ENCODE measurements at places on chromosomes 11 and 22. TPM values are rescaled to one million over a fixed set of nuclear protein-coding genes. Genes with fewer than 3 reads are reported as not detected.

RIC8A gene
- total RNA-seq: 124 TPM

SGSM1 gene
- 0.17 TPM for total RNA-seq

CALCB gene
- 0.07 TPM for total RNA-seq

APOBEC3B gene
- total RNA-seq: 31.5 TPM

NEFH gene
- total RNA-seq: 0.09 TPM

RBM14 gene
- 71.8 TPM for total RNA-seq

PGR gene
- not detected for total RNA-seq

All from A549 treated with CpdA at 1 μM for 4 hours (cell line).